ENCODE measurements at places on chromosomes 13 and 19.

- peak; percentile 79 for DNase-seq
These were observed 112.8 kb downstream of the CRYL1 start for GRCh38 chr13:20412691-20413355.

GRCh38 chr19:15149737-15150136 lies 42.5 kb downstream of the SYDE1 start:
- no peak for DNase-seq

GRCh38 chr19:18687740-18688465 lies 4.4 kb downstream of the CRTC1 start:
- DNase-seq = no peak

DNA sequence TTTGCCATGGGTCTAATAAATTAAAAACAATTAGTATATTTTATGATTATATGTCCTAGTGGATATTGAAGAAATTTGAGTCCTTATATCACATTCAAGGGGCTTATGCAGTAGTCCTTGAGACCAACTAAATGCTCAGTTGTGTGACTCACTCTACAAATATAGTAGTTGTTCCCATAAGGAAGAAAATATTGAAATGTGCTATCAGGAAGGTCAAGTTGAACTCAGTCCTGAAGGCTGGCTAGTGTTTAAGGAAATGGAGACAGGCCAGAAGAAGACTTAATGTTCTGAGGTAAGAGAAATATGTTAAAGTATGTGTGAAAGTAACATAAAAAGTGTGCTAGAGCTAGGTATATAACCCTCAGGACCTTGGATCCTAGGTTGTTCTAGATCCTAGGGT lies 766.1 kb upstream of the GPC6 start:
- DNase-seq = no peak

- no peak for DNase-seq
These were observed 147.1 kb downstream of the DNAJC15 start for GRCh38 chr13:43170506-43170905.

All from iPS DF 19.7 (cell line).